ENCODE measurements at places on chromosomes 1 and 21. TPM values are rescaled to one million over a fixed set of nuclear protein-coding genes. Genes with fewer than 3 reads are reported as not detected.
A peak's percentile ranks its signal among the peaks of the same experiment; 100 is the strongest.

DNA sequence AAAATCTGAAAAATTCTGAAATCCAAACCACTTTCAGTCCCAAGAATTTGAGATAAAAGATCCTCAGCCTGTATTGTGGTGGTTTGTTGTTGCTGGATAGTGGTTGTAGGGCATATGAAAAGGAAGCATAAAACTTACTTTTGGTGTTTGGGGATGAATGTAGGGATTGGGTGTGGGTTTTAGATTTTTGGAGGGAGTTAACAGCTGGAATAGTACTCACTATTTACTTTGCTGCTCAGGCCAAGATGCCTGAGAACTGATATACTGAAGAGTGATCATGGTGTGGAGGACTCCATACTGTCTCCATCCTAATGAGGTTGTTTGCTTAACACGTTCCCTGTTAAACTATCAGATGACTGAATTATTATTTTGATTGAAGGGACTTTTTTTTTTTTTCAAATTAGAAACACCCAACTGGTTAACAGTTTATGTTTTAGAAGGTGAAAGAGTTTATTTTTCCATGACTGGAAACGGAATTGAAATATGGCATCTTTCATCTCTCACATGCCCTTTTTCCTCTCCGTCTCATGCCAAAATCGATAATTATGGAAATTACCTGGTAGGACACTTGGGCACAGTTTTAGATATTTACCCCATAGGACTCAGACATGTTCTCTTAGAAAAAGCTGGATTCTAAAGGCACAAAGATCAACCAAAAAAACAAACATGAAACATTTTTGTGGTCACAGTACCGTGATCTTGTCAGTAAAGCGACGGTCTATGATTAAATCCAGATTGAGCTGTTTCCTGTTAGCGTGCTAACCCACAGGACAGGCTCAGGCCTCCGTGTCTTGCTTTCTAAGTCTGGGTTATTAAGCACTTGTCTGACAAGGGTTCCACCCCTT is 37.3 kb downstream of the RGL1 start:
- H3K36me3 ChIP-seq: no peaks in the 10 kb centered on the region
- H3K27me3 ChIP-seq: no peaks in the 10 kb centered on the region
- peak overlapping the region; percentile 72 for H3K27ac ChIP-seq
- DNase-seq: no peak
- H3K4me3 ChIP-seq: peak overlapping the region; percentile 16

- no peaks in the 10 kb centered on the region for H3K4me1 ChIP-seq
- no peak overlapping the region for H3K4me3 ChIP-seq
- no peaks in the 10 kb centered on the region for H3K36me3 ChIP-seq
Observed at GRCh38 chr21:32786826-32787225, 15.3 kb upstream of the PAXBP1 start.

GRCh38 chr1:70583522-70583921 is 172.5 kb downstream of the CTH start:
- H3K4me1 ChIP-seq: no peaks in the 10 kb centered on the region
- no peak overlapping the region for H3K27ac ChIP-seq
- H3K36me3 ChIP-seq: no peaks in the 10 kb centered on the region
- no peaks in the 10 kb centered on the region for H3K27me3 ChIP-seq

GRCh38 chr1:244104309-244105060 is 53.4 kb downstream of the ZBTB18 start:
- no peak overlapping the region for H3K27ac ChIP-seq
- H3K36me3 ChIP-seq: no peaks in the 10 kb centered on the region
- DNase-seq: no peak
- H3K4me3 ChIP-seq: no peak overlapping the region

Gene BTBD8
- polyA plus RNA-seq: 3.1 TPM

Gene RHD
- not detected for polyA plus RNA-seq

DNA sequence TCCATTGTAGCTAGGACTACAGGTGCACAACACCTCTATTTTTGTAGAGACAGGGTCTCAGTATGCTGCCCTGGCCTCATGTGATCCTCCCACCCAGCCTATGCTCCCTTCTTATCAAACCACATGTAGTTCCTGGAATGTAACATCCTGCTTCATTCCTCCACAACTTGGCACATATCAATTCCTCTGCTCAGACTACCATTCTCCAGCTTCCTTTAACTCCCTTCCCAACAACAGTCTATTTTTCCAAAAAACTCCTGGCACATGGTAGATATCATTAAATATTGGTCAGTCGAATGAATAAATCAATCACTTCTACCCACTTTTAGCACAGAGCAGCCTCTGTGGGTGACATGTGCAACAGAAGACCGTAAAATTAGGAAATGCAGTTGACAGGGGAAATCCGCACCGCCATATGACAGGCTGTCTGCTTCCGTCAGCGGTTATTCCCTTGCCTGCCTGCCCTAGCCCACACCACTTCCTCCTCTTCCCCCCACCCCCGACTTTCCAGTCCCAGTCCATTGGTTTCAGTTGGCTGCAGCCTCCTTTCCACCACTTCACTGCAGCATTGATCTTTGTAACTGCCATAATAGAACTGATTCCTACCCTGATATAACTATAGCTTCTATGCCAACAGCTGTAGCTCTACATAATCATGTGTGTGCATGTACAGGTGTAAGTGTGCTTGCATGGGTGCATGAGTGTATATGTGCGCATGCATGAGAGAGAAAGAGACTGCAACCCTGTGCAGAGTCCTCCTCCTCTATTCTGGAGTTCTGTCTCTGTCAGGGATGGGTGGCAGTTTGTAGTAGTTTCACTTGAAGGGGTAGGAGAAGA is 6.8 kb upstream of the AKR1A1 start:
- no peak for DNase-seq
- no peaks in the 10 kb centered on the region for H3K27me3 ChIP-seq
- H3K36me3 ChIP-seq: no peaks in the 10 kb centered on the region

DNA sequence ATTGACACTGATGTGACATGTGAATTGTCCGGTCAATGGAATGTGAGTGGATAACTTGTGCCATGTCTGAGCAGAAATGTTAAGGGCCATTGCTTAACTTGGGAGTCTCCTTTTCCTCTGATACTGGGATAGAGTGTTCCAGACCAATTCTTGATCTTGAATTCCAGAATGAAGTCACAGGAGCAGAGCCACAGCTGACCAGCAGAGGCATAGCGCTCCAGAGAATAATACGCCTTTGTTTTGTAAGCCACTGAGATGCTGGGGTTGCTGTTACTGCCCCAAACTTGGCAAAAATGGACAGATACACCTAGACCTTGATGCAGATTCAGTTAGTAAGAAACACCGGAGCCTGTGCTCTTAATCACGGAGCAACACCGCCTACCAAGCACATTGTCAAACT is 6.3 kb downstream of the KCNJ6 start:
- no peaks in the 10 kb centered on the region for H3K27me3 ChIP-seq
- no peak overlapping the region for H3K4me3 ChIP-seq
- H3K27ac ChIP-seq: no peak overlapping the region
- DNase-seq: no peak
- H3K4me1 ChIP-seq: no peaks in the 10 kb centered on the region
- no peaks in the 10 kb centered on the region for H3K36me3 ChIP-seq

- no peaks in the 10 kb centered on the region for H3K27me3 ChIP-seq
- peaks cover 2% of the 10 kb centered on the region for H3K4me1 ChIP-seq
- peak overlapping the region; percentile 19 for H3K4me3 ChIP-seq
Observed at GRCh38 chr1:170593173-170594011, 61.4 kb downstream of the GORAB start.

Gene TAS1R1
- not detected for polyA plus RNA-seq

- no peak overlapping the region for H3K4me3 ChIP-seq
- H3K4me1 ChIP-seq: peaks cover 3% of the 10 kb centered on the region
- no peak overlapping the region for H3K27ac ChIP-seq
- no peaks in the 10 kb centered on the region for H3K27me3 ChIP-seq
- H3K36me3 ChIP-seq: no peaks in the 10 kb centered on the region
- DNase-seq: no peak
Observed at GRCh38 chr1:90831910-90832309, 114.8 kb upstream of the BARHL2 start.

Gene RFX5
- 38.7 TPM for polyA plus RNA-seq

GRCh38 chr1:91736715-91737615 is 149.0 kb downstream of the TGFBR3 start:
- H3K36me3 ChIP-seq: no peaks in the 10 kb centered on the region
- DNase-seq: peak; percentile 57
- H3K4me3 ChIP-seq: no peak overlapping the region
- H3K27me3 ChIP-seq: no peaks in the 10 kb centered on the region

Gene BSND
- 0.10 TPM for polyA plus RNA-seq

- no peak within 1 kb of the TSS for H3K27ac ChIP-seq
- H3K36me3 ChIP-seq: no peaks in the 10 kb centered on the region
- DNase-seq: no peak
- H3K4me3 ChIP-seq: peak within 1 kb of the TSS; percentile 7
- H3K27me3 ChIP-seq: no peaks in the 10 kb centered on the region
Observed at GRCh38 chr1:223393275-223394214, at the start of gene CCDC185. Gene CCDC185 (plus strand): TSS chr1:223393415. CDS start chr1:223393476, 61 bp downstream.

DNA sequence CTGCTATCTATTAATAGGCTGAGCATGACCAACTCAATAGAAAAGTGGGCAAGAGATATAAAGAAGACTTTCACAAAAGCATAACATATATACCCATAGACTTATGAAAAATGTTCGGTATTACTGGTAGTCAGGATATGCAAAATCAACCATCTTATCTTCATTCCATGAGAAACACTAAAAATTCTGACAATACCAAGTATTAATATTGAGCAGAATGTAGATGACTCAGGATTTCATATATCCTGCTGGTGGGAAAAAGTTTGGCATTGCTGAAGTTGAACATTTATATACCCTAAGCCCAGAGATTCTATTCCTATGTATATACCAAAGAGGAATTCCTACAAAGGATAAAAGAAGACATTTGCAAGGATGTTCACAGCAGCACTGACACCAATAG is 138.3 kb downstream of the CLEC20A start:
- DNase-seq: no peak
- H3K4me3 ChIP-seq: no peak overlapping the region
- no peaks in the 10 kb centered on the region for H3K36me3 ChIP-seq
- no peaks in the 10 kb centered on the region for H3K4me1 ChIP-seq
- no peak overlapping the region for H3K27ac ChIP-seq

Gene HES2
- polyA plus RNA-seq: not detected

Gene BMP8B
- polyA plus RNA-seq: 1.4 TPM

DNA sequence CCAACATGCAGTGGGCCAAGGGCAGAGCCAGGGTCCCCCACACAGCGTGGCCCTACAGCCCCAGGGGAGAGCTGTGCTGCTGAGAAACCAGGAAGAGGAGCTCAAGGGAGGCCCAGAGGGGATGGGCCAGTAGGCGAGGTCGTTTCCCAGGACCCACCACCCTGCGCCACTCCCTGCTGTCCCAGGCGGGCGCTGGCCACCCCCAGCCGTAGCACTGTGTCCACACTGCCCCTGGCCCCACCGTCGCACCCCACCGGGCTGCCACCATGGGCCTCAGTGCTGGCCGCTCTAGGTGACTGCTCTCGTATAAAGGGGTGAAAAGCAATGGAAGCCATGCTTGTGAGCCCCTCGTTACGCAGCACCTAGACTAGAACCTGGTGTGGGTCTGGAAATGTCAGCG is 22.4 kb downstream of the NADK start:
- no peaks in the 10 kb centered on the region for H3K36me3 ChIP-seq
- H3K4me3 ChIP-seq: no peak overlapping the region
- DNase-seq: no peak
- no peak overlapping the region for H3K27ac ChIP-seq
- no peaks in the 10 kb centered on the region for H3K4me1 ChIP-seq

Gene TCEA3
- polyA plus RNA-seq: 73.8 TPM

GRCh38 chr1:29569971-29570634 is 333.8 kb downstream of the PTPRU start:
- H3K27me3 ChIP-seq: no peaks in the 10 kb centered on the region
- DNase-seq: no peak
- H3K4me3 ChIP-seq: no peak overlapping the region

Gene C8B
- not detected for polyA plus RNA-seq

DNA sequence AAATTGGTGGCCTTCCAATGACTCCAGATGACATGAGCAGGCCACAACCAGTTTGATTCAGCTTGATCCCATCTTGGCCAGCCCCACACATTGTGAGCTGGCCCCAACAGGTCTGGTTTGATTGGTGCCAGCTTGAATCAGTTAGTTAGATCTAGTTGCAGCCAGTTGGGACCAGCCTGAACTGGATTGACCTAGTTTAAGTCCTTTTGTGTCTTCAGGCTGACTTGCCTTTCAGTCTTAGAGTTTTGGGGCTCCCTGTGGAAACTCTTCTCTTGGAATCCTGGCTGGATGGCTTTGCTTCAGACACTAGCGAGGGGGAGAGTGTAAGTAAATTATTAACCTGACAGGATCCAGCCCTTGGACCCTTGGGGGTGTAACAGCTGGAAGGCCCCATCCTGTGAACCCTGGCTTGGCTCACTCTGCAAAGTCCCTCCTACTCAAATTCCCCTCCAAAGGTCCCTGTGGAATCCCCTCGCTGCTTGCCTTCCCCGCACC is 36.2 kb upstream of the POU3F1 start:
- no peaks in the 10 kb centered on the region for H3K4me1 ChIP-seq
- no peaks in the 10 kb centered on the region for H3K27me3 ChIP-seq
- no peak for DNase-seq
- no peak overlapping the region for H3K27ac ChIP-seq
- no peaks in the 10 kb centered on the region for H3K36me3 ChIP-seq
- no peak overlapping the region for H3K4me3 ChIP-seq

- H3K4me1 ChIP-seq: peaks cover 8% of the 10 kb centered on the region
- no peaks in the 10 kb centered on the region for H3K27me3 ChIP-seq
- no peak overlapping the region for H3K4me3 ChIP-seq
- no peaks in the 10 kb centered on the region for H3K36me3 ChIP-seq
- H3K27ac ChIP-seq: peak overlapping the region; percentile 51
Observed at GRCh38 chr1:114299331-114299975, 145.8 kb upstream of the SYT6 start.

- no peaks in the 10 kb centered on the region for H3K27me3 ChIP-seq
Observed at GRCh38 chr1:160795951-160796383, at the start of gene LY9. Gene LY9 (plus strand): TSS chr1:160796174. CDS start chr1:160796188, 14 bp downstream.

- DNase-seq: no peak
- H3K27me3 ChIP-seq: no peaks in the 10 kb centered on the region
- no peak overlapping the region for H3K4me3 ChIP-seq
- H3K4me1 ChIP-seq: no peaks in the 10 kb centered on the region
- H3K36me3 ChIP-seq: no peaks in the 10 kb centered on the region
- no peak overlapping the region for H3K27ac ChIP-seq
Observed at GRCh38 chr1:26066857-26067256, 573 bp downstream of the TRIM63 start.
